ENCODE measurements at places on chromosomes 7 and 10.

DNA sequence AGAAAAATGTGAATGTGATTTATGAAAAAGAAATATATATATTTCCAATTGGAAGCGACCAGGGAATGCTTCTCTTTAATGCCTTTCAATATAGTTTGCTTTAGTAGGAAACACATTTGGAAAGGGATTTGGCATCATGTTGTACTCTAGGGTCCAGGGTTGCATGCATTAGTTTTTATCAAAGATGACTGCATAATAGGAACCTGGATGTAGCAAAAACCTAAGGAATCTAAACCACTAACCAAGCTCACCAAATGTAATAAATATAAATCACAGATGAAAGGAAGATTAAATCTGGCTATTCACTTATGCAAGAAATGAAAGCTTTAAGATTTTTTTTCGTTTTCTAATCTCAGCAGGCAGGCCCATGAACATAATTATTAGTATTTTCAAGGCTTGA is 120.0 kb downstream of the ATXN7L1 start:
- no peak for DNase-seq

DNA sequence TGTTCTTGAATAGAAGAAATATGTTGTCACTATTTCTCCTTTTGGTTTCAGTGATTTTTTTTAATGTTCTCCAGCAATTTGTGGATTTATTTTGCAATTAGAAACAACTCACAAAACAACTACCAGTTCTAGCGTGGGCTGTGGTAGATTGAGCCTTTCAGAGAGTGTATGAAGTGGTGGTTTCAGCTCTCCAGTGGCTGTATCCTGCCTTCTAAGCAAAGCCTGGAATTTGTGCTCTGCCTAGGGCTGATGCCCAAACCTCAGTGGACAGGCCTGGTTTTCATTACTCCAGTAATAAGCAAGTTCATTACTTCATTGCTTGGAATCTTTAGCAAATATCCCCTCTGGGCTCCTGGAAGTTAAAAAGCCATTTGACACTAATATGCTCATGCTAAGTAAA is 35.9 kb downstream of the APBB1IP start:
- DNase-seq: no peak

GRCh38 chr7:112084520-112084971 is 121.7 kb downstream of the DOCK4 start:
- no peak for DNase-seq

GRCh38 chr10:69439350-69439739 is 11.9 kb upstream of the TSPAN15 start:
- DNase-seq: no peak
